ENCODE measurements at places on chromosomes 13 and 19. TPM values are rescaled to one million over a fixed set of nuclear protein-coding genes. Genes with fewer than 3 reads are reported as not detected.

SLC6A16 gene
- total RNA-seq, result 0.86 TPM

KIR2DL1 gene
- not detected for total RNA-seq

SIGLEC14 gene
- total RNA-seq, result 0.14 TPM

CD70 gene
- 15.3 TPM for total RNA-seq

ZNF507 gene
- 29.3 TPM for total RNA-seq

C13orf46 gene
- total RNA-seq, result 0.96 TPM

SCAMP4 gene
- 31.0 TPM for total RNA-seq

SELENOV gene
- total RNA-seq, result not detected

ZNF555 gene
- 1.5 TPM for total RNA-seq

CNFN gene
- not detected for total RNA-seq

F10 gene
- not detected for total RNA-seq

CLEC17A gene
- 0.64 TPM for total RNA-seq

PRMT1 gene
- total RNA-seq, result 547 TPM

SPACA4 gene
- not detected for total RNA-seq

ERICH6B gene
- total RNA-seq, result not detected

SOX1 gene
- total RNA-seq, result not detected

KLF1 gene
- total RNA-seq, result 0.39 TPM

Data from activated naive CD8-positive, alpha-beta T cell treated with anti-CD3 and anti-CD28 coated beads for 36 hours (primary cell).